Spleen (tissue), 13 donors: ENCODE measurements at places on chromosomes 16 and 17.
A peak's percentile ranks its signal among the peaks of the same experiment; 100 is the strongest.

- no peak for DNase-seq
Observed at GRCh38 chr17:31835984-31836383, 23.1 kb downstream of the COPRS start.

DNA sequence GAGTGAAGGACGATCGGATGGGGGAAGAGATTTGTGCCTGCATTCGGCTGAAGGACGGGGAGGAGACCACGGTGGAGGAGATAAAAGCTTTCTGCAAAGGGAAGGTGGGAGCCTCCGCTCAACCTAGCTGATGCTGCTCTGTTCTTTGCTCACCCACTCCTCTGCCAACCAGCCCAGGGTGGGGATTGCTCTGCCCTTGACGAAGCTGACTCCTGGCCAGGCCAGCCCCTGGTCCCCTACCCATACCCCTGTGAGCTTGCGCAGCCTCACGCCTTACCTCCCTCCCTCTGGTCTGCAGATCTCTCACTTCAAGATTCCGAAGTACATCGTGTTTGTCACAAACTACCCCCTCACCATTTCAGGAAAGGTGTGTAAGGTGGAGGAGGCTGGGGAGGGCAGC lies 4.8 kb upstream of the RSAD1 start:
- DNase-seq = peak; percentile 54

DNA sequence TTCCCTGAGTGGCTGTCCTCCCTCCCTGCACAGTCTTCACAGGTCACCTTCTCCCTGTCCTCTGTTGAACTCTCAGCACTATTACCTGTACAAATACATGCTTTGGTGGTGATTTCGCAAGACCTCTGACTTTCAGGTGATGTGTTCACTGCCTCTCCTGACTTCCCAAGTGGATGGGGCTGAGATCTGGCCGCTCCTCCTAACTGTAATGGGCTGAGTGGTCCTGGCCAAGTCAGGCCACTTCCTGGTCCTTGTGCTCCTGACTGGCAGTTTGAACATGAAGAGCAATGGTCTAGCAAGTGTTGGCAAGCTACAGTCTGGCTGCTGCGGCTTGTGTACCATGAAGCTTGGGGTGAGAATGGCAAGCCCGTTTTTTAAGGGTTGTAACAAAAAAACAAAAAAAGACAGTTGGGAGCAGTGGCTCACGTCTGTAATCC lies 11.7 kb upstream of the TMED6 start:
- DNase-seq = no peak

GRCh38 chr16:29962344-29962994 lies 590 bp downstream of the TMEM219 start:
- no peak for DNase-seq

DNA sequence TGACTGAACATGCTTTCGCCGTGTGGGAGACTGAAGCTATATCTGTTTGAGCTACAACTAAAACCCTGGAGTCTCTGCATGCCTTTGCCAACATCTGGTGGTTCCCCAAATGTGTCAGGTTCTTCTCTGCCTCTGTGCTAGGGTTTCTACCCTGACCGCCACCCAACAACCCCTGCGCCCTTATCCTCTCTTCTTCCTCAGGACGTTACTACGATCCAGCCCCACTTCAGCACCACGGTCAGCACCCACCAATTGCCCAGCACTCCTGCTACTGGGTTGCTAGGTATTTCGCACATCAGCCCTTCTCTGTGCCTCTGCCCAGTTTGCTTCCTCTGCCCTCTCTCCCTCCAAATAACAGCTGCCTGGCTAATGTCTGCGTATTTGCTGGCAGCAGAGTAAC lies 106.3 kb upstream of the HSBP1 start:
- no peak for DNase-seq

GRCh38 chr16:28491230-28491969 lies 474 bp downstream of the CLN3 start:
- peak; percentile 90 for DNase-seq

DNA sequence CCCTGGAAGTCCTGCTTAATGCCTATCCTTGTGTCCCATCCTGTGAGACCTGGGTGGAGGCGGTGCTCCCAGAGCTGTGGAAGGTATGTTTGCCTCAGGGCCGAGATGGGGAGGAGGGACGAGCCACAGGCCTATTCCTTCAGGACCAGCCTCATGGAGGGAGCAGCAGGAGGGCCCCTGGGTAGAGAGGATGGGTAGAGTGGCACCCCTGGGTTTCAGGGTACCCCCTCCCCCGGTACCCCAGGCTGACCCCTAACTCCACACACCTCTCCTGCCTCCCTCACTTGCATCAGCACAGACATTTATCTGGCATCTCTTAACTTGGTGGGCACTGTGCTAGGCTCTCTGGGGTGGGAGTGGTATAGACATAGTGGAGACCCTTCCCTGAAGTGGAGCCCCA lies 7.1 kb downstream of the ASB16 start:
- no peak for DNase-seq

GRCh38 chr16:85422196-85422631 lies 190.9 kb upstream of the GSE1 start:
- DNase-seq = peak; percentile 66

DNA sequence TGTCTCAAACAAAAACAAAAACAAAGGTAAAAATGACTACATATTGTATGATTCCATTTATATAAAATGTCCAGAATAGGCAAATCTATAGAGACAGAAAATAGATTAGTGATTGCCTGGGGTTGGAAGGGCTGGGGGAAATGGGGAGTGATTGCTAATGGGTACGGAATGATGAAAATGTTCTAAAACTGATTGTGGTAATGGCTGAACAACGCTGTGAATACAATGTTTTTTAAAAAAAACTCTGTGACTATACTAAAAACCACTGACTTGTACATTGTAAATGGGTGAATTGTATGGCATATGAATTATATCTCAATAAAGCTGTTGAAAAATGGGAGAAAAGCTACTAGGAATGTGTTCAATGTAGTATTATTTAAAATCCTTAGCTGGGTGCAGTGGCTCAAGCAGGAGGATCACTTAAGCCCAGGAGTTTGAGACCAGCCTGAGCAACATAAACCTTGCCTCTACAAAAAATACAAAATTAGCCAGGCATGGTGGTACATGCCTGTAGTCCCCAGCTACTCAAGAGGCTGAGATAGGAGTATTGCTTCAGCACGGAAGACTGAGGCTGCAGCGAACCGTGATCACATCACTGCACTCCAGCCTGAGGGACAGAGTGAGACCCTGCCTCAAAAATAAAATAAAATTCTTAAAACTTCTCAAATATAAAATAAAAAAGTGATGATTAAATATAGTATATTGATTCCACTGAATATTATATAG lies 47.9 kb downstream of the TOM1L2 start:
- DNase-seq = no peak

- no peak for DNase-seq
Observed at GRCh38 chr16:20242568-20243255, 84.6 kb downstream of the GP2 start.

GRCh38 chr17:48062273-48062672 lies 14.1 kb downstream of the NFE2L1 start:
- peak; percentile 22 for DNase-seq

DNA sequence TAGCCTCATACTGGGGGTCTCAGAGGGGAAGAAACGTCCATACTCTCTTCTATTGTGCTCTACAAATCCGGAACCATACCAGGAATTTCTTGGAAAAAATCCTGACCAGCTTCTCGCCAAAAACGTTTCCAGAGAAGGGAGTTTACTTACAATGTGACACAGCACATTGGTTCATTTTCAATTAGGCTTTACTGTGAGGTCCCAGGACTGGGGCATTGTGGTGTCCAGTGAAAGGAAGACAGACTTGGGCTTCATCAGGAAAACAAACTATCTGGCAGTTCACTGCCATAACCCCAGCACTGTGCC lies 14.7 kb downstream of the MPP2 start:
- no peak for DNase-seq

GRCh38 chr17:71423871-71424546 lies 696.8 kb upstream of the SOX9 start:
- DNase-seq = no peak

DNA sequence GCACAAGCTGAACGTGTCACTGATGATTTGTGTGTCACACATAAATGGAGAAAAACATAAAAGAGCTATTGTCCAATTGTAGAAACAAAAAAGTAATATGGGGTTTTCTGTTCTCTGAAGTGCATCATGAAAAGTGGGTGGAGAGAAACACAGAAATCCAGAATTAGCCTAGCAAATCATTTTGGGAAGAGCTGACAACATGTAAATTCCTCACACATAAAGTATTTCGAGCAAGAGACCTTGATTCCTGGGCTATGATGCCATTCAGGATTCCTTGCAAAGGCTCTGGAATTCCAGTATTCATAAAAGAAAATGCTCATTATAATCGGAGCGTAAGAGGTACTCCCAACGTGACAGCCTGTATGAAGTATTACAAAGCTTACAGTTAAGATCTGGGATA lies 1.1 kb downstream of the DCUN1D3 start:
- no peak for DNase-seq

DNA sequence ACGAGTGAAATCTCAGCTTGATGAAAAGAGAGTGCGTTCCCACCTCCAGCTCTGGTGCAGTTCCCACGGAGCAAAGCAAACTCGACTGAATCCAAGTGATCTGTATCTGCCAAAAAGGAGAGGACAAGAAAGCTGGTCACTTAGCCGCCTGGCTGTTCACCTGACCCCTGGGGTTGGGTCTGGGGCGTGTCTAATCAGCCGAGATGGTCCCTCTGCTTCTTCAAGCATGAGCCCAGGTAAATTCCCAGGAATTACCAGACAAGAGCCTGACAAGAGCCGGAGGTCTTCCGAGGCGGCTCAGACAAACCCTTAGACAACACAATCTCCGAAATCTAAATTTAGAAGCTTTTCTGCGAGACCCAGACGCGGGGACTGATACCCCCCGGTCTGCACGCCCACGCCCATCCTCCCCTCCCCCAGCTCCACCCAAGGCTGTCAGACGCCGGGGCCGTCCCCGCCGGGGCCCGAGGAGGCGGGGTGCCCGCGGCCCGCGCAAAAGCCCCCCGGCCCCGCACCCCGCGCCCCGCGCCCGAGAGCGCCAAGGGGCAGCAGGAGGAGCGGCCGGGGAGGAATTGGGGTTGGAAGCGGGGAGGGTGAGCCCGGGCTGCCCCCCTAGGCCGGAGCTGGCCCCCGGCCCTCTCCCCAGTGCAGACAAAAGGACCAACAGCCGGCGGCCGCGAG lies 674 bp downstream of the ZNF821 start:
- peak; percentile 91 for DNase-seq

- DNase-seq = peak; percentile 58
Observed at GRCh38 chr17:18320301-18320700, 5.2 kb downstream of the SMCR8 start.

- no peak for DNase-seq
Observed at GRCh38 chr16:23502466-23502865, 7.8 kb downstream of the GGA2 start.

GRCh38 chr17:36761203-36761950 lies 160.0 kb downstream of the MRM1 start:
- peak; percentile 52 for DNase-seq

DNA sequence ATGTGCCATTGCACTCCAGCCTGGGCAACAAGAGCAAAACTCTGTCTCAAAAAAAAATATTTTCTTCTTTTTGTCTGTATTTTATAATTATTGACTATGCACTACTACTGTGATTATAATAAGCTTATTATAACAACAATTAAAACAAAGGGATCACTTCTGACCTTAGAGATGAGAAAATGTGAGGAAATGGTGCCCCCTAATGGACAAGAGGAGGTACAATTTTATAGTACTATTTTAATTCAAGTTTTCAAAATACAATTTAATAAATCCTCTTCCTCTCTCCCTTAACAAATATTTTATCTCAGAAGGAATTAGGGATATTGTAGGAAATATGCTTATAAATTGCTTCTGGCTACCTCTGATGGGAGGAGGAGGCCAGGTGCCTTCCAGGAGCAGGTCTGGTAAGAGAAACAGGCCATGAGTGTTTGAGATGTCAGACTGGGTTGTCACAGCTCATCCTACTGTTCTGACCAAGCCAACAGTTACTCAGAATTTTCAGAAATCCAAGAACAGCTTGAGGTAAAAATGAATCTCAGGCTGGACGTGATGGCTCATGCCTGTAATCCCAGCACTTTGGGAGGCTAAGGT lies 14.0 kb downstream of the VPS53 start:
- DNase-seq = no peak

GRCh38 chr17:9115214-9116191 lies 94.2 kb downstream of the NTN1 start:
- DNase-seq = no peak

DNA sequence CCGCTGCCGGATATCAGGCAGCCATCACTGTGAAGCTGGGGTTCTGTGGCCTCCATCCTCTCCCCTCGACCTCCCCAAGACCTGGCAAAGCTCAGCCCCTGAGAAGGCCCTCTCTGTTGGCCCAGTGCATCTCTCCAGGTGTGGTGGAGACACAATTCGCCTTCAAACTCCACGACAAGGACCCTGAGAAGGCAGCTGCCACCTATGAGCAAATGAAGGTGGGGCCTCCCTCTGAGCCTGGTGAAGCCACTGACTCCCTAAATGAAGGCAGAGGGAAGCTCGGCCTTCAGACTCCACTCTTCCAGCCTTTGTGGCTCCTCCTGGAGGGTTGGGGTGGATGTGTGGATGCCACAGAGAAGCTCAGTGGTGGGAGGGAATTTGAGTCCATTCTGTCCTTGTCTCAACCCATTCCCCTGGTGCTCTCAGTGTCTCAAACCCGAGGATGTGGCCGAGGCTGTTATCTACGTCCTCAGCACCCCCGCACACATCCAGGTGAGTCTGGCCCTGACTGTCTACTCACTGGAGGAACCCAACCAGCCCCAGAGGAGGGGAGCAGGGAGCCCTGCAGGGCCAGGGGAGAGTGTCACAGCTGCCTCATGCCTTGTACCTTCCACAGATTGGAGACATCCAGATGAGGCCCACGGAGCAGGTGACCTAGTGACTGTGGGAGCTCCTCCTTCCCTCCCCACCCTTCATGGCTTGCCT lies 1.7 kb upstream of the MRM1 start:
- DNase-seq = no peak

DNA sequence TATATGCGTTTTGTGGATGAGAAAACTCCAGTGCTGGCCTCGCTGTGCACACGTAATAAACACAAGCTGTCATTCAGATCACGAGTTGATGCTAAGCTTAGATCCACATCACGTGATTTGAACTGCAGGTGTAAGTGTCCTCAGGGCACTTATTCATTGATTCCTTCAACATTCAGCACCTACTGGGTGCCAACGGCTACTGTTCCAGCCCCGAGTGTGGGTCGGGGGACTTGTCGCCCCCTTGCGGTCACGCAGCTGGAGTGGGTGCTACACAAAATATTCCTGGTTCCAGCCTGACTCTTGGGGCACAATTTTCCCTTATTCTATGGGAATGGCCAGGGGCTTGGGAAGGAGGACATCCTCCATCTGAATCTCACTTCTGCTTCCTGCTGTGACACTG lies 29.9 kb upstream of the GINS2 start:
- DNase-seq = no peak

DNA sequence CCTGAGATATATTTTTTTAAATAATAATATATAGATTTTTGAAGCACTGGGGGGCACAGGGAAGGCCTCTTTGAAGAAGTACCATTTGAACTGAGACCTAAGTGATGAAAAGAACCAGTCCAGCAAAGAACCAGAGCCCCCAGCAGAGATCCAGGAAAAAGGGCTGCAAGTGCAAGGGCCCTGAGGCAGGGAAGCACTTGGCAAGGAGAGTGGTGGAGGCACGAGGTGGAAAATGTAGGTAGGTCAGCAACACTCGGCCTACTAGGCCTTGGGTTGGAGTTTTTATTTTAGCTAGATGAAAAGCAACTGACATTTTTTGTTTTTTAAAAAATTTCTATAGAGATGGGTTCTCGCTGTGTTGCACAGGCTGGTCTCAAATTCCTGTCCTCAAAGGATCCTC lies 1.6 kb upstream of the CD19 start:
- no peak for DNase-seq
